ENCODE measurements at places on chromosomes 2 and 18.

DNA sequence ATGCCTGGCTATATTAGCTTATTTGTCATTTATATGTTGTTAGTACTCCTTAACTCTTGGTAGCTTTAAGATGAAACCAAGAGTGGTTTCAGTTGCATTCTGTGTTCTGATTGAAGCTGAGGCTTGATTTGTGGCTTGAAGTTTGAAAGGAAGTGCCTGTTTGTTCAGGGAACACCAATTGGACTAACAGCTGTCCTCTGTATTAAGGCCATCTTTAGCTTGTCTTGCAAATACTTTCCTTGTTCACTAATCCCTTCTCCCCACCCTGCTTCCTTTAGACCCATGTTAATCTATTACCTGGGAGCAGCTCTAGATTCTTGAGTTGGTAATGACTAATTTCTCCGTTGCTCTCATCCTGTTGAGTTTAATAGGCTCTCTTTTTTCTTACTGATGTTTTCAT lies 13.4 kb downstream of the ITGA6 start:
- no peak for DNase-seq

DNA sequence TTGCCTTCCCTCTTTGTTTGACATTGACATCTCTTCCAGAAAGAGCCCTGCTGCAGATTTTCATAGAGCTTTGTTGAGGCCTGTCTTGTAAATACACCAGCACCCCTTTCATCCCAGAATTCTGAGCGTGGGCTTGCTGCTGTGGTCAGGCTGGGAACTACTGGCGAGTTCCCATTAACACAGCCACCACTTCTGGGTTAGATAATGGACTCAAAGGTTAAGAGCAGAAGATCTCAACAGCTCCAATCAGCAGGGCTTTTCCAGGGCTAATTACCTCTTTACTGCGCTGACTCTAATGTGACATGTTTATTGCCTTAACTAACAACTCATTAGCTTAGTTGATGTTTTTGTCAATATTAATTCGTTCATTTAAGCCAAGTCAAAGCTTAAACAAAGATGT lies 235.9 kb upstream of the BOD1L2 start:
- DNase-seq, result peak; percentile 83

DNA sequence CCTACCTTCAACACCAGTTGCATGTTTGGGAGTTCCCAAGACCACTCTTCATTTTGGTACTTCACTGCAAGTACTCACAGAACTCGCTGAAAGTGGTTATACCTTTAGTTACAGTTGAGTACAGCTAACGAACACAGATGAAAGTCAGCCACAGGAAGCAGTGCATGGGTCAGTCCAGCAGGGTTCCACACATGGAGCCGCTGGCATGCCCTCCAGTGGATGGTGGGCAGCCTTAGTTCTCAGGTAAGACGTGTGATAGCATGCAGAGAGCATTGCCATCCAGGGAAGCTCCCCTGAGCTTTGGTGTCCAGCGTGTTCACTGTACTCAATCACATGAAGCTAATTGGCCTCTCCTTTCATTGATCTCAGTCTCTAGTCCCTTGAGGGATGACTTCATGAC lies 815.3 kb downstream of the RNF144A start:
- DNase-seq, result no peak

DNA sequence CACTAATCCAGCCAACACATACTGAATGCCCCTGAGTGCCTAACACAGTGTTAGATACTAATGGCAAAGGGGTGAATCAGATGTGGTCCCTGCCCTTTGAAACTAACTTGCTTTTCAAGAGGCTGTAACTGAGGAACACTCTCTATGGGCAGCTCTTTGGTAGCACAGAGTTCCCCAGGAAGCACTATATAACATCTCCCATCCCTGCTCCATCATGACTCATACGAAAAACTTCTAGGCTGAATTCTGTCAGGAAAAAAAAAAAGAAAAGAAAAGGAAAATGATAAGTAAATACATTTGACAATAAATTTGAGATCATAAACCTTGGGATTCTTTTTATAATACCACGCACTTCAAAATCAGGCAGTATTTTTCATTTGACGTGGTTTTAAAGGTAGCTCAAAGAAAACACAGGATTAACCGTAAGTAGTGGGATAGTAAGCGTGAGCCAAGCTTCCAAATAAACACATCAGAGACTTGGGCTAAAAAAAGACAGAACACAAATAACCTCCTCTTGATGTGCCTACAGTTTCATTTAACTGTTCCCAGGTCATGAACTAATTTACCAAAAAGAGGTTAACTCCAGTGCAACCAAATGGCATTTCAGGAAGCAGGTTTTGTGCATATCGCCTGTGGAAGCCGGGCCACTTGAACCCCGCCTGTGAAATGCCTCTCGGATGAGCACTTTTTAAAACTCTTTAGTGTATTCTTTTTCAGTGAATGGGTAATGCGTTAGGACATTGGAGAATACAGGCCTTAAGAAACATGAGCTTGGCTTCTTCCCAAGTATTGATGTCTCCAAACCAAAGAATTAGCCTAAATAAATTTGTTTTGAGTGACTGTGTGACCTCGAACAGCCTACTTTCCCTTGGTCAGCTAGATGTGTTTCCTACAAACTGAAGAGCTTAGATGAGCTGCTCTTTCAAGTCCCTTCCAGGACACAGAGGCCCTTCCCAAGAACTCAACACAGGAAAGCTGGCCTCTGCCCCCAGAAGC lies 42.0 kb downstream of the RDH14 start:
- no peak for DNase-seq

- DNase-seq, result no peak
These were observed 7.2 kb downstream of the SMYD1 start for GRCh38 chr2:88074854-88075292.
